ENCODE measurements at places on chromosomes 6 and 20. TPM values are rescaled to one million over a fixed set of nuclear protein-coding genes. Genes with fewer than 3 reads are reported as not detected.

- no peaks in the 10 kb centered on the region for H3K4me1 ChIP-seq
- H3K36me3 ChIP-seq, result no peaks in the 10 kb centered on the region
These were observed 15.4 kb upstream of the L3MBTL1 start for GRCh38 chr20:43492101-43492500.

DNA sequence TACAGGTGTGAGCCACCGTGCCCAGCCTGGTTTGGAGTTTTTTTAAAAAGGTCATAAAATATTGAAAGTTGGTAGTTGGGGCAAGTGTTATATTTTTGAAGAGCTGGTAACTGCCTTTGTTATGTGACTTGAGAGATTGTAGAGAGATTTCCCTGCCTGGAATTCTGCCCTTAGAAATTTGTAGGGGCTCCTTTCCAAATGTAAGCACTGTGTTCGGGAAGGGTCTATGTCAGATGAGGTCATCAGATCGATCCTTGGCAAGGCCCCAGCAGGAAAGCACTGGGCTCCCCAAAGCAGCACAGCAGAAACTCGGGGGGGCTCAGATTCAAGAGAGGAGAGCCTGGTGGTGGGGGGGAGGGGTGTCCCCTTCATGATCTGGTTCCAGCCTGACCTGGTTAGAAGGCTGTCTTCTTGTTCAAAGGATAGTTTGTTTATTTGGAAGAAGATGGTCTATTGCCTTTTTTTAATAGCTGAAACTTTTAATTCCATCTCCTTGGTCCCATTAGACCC is 220.2 kb downstream of the UST start:
- H3K36me3 ChIP-seq, result no peaks in the 10 kb centered on the region
- no peaks in the 10 kb centered on the region for H3K27me3 ChIP-seq
- H3K27ac ChIP-seq, result no peak overlapping the region
- no peaks in the 10 kb centered on the region for H3K4me1 ChIP-seq
- no peak for DNase-seq

DNA sequence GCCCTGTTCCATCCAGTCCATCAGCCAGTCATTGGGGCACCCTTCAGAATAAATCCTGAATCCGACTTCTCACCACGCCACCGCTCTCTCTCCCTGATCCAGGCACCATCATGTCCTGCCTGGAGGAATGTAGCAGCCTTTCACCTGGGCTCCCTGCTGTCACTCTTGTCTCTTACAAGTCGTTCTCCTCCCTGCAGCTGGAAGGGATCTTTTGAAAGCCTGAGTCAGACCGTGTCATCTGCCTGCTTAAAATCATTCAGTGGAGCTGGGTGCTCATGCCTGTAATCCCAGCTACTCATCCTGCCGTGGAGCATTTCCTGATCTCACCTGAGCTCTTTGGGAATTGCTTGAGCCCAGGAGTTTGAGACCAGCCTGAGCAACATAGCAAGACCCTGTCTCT is 19.2 kb upstream of the KCNG1 start:
- no peaks in the 10 kb centered on the region for H3K4me1 ChIP-seq
- peaks cover 2% of the 10 kb centered on the region for H3K27me3 ChIP-seq
- H3K36me3 ChIP-seq, result no peaks in the 10 kb centered on the region
- H3K4me3 ChIP-seq, result no peak overlapping the region
- DNase-seq, result no peak
- no peak overlapping the region for H3K27ac ChIP-seq

Gene HLA-DMB
- total RNA-seq, result 9.3 TPM

Data from heart left ventricle (tissue), 16 donors.